ENCODE measurements at places on chromosomes 13 and 19.

DNA sequence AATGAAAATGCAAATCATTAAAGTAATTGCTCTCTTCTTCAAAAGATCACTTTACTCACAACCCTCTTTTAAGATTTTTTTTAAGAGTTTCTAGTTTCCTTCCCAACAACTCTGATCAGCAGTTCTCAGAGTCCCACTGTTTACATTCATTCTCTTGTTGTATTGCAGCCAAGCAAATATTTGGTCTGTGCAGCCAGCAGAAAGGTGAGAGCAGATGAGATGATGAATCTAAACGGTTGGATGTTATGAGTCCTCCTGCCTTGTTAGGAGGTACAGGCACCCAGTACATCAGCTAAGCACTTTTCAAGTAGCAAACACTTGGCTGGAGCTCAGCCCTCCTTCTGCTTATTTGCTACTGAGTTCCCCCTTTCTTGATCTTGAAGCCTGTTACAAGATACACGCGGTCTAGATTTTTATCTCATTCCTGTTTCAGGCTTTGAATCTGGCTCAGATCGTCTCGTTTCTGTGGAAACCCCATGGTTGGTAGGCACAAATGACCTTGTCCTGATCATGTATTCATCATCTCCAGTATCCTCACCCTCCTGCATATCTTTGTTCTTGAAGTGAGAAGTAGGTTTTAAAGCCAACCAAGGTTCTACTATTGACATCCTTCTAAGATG, 300.7 kb downstream of the DCT start:
- DNase-seq, result no peak

DNA sequence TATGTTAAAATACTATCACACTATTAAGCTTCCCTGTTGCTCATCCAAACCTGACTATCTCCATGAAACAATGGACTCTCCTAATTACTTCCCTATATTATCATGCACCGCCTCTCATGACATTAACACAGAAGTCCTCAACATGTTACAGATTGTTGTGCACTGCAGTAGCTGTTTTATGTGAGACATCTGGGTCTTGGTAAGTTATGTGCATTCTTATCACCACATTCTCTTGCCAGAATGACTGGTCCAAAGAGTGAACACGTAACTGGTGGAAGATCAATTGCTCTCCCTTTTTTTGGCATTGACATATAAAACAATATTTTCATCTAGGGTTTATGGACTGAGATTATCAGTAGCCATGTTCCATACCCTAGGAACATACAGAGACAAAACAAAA, 59.4 kb downstream of the POSTN start:
- DNase-seq, result no peak

GRCh38 chr19:10372690-10373089, 7.7 kb downstream of the TYK2 start:
- DNase-seq, result peak; percentile 99

GRCh38 chr19:33507021-33507956, 14.3 kb downstream of the PEPD start:
- no peak for DNase-seq

DNA sequence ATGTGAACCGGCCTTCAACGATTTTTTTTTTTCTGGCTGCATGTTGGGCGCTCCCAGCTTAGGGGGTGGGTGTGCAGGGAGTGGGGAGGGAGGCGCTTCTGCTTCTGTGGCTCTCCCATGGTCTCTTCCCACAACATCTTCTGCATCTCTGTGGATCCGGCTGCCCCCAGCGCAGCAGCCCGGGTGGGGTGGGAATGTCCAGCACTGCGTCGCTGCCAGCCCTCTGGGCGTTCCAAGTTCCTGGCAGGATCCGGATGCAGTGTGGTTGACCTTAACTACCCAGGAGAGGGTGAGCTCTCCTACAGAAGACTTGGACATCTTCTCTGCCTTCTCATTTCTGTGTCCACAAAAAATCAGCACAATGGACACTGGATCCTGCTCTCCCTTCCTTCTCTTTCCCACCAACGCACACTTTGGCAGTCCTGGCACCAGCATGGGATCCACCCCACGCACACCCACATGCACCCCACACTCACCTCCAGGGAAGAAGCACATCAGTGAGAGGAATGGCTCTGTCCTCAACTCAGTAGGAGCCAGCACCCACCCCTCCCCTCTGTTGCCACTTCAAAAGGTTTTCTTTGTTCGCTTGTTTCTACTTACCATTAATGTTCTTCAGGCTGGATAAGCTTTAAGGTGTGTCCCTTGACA, 177.3 kb downstream of the COL4A1 start:
- DNase-seq, result no peak

DNA sequence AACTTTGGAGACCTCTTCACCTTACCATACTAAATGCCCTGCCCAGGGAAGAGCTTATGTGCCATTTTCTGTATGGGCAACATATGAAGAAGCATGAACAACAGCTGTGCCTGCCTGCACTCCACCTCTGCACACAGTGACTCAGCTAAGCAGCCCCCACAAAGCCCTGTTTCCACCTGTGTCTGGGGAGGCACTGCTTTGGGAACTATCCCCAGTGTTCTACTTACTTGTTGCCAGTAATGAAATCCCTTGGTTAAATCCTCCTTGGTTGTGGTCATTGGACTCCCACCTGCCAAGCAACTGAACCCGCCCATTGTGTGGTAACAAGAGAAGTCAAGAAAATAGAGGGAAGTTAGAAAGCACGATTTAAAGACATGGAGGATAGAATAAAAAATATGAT, 84.6 kb downstream of the NALCN start:
- DNase-seq, result peak; percentile 61

DNA sequence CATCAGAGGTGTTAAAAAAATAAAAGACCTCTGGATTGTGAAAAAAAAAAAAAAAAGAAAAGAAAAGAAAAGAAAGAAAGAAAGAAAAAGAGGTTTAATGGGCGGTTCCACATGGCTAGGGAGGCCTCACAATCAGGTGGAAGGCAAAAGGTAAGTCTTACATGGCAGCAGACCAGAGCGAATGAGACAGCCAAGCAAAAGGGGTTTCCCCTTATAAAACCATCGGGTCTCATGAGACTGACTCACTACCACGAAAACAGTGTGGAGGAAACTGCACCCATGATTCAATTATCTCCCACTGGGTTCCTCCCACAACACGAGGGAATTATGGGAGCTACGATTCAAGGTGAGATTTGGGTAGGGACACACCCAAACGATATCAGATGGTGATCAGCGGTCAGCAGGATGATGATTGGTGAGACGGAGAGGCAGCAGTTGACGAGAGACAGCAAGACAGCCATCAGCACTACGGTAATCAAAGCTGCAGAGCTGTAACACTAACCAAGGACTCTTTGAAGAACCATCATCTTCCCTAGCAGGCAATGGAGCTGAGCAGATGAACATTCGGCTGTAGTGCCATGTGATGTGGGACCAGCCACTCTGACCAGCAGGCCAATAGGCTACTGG, 3.9 kb upstream of the CD209 start:
- DNase-seq, result no peak

DNA sequence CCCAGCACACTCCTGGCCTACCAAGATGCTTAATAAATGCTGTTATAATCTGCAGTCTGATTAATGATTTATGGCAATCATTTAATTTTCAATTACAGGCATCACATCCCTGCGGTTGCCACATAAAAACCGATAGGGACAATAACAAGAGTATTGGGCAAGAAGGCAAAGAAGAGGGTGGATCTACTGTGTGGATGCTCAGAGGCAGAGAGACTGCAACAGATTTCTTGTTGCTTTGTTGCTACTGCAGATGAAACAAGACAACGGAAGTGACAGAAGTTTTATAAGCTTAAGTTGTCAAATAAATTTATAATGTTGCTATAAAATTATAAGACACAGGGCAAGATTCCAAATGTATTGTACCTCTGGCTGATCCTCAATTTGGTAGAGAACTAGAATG, 154.8 kb downstream of the ABCC4 start:
- no peak for DNase-seq

DNA sequence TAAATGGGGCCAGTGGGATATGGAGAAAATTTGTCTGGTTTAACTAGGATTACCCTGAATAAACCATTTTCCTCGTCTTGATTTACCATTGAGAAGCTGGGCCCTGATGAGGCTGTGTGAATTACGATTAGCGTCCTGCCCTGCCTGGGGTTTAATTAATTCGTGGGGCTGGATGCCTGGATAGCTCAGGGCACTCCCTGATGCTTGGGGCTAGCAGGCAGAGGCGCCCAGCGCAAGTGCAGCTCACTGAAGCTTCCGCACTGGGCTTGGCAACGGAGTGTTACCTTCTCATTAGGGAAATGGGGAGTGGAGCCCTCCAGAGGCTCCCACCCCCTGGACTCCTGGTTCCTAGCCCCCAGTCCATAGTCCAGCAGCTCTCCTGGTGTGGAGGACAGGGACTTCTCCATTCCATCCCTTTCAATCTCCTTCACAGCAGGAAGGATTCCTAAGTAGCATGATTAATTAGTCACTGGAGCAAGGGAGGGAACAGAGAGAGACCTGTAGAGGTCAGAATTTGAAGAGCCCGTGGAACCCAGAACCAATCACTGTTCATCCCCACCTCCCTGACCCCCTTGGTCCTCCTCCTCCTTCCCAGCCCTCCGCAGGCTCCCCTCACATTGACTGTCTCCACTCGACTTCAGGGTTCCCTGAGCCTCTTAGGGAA, 107.2 kb downstream of the UQCRFS1 start:
- DNase-seq, result no peak

GRCh38 chr19:47508721-47509120, 6.1 kb downstream of the NAPA start:
- no peak for DNase-seq

DNA sequence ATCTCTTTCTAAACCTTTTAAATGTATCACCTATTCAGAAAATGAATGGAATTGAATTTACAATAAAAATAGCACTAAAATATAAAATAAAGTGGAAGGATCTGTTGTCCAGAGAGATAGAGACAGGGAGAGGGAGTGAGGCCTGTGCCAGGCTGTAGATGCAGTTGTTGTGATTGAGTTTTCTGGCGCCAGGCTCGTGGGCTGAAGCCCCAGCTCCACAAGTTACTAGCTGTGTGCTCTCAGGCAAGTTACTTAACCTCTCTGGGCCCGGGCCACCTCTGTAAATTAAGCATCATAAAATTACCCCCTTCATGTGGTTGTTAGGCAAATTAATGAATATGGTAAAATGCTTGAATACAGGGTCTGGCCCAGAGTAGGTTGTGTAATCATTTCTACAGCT, 52.3 kb upstream of the USP29 start:
- DNase-seq, result no peak

DNA sequence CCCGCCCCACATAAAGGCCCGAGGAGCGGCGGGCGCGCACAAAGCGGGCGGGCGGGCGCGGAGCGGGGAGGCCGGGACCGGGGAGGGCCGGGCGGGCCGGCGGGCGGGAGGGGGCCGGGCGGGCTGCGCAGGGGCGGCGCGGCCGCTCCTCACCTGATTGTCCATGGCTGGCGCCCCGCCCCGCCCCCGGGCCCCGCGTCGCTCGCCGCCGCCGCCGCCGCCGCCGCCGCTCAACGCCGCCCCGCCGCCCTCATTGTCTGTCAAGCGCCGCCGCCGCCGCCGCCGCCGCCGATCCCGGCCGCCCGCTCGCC, 200 bp downstream of the MLLT1 start:
- no peak for DNase-seq

GRCh38 chr13:73608157-73608516, 526.1 kb downstream of the KLF12 start:
- DNase-seq, result no peak

GRCh38 chr19:41928754-41929535, 696 bp upstream of the ERFL start:
- peak; percentile 74 for DNase-seq

- no peak for DNase-seq
Measured at GRCh38 chr19:45924891-45925447, 10.4 kb upstream of the NANOS2 start.

DNA sequence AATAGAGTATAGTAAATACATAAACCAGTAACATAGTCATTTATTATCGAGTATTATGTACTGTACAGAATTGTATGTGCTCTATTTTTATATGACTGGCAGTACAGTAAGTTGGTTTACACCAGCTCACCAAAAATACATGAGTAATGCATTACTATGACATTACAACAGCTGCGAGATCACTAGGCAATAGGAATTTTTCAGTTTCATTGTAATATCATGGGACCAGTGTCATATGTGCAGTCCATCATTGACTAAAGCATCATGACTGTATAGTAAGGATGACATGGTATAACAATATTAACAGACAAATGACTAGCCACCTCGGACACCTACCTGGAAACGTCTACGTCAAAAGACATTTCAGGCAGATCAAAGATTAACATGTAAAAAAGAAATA, 33.6 kb downstream of the ATP7B start:
- DNase-seq, result no peak

DNA sequence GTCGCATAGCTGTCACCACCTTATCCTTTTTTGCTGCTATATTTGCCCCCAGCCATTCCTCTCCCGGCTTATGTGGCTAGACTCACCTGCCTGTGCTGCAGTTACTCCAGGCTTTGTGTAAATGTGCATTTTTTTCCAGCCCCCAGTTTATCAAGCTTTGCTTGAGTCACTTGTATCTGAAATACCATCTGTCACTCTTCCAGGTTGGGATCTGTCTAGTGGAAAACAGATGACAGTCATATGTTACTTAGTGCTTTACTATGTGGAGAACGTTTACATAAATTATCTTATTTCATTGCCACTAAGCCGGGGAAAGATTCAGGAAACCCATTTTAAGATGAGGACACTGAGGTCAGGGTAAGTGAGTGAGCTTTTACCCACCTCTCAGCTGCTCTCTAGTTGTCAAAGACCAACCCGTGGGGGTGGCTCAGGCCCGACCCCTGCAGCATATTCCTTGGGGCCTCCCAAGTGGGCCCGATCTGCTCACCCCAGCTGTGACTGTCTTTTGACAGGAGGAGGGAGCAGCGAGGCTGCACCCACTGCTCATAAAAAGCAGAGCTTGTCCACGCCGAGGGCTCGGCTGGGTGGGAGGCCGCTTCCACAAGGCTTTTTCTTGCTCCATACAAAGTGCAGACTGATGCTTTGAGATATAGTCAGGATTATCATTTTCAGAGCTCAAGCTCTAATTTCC, 7.2 kb downstream of the GJB2 start:
- DNase-seq, result no peak

DNA sequence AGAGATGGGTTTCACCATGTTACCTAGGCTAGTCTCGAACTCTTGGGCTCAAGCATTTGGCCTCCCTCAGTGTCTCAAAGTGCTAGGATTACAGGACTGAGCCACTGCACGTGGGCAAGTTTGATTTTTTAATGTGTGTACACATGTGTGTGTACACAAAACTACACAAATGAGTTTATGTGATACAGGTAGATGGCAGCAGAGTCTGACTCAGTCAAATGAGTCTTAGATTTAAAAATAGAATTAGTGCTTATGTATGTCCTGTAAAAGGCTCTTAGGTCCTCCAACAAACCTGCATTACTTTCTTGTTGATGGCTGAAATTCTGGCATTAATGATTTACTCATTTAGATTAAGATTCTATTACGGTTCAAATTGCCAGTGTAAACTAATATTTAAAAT, 293.7 kb downstream of the PCDH17 start:
- DNase-seq, result no peak

GRCh38 chr13:107252021-107252420, 684.1 kb upstream of the ARGLU1 start:
- DNase-seq, result no peak

Data from MV-4-11 (cell line).